Spinal cord (tissue), 10 donors: ENCODE measurements at places on chromosomes 16 and 17.

- no peak for DNase-seq
Measured at GRCh38 chr16:11095935-11096334, 151.6 kb downstream of the CLEC16A start.

DNA sequence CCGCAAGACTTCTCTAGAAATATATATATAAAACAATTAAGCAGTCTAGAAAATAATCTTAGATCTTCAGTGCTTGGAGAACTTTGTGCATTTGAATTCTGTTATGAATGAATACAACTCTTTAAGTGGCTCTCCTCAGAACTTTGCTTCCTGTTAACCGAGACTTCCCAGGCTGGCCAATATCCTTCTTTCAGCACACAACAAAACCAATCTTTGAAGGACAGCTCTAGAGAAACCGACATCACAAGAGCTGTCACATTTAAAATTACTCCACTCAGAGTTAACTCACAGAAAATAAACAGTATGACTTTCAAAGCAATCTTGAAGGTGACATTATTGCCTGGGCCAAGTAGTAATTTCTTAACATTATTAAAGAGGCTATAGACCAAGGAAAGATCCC, 49.7 kb upstream of the ITGA2B start:
- no peak for DNase-seq

GRCh38 chr16:56137269-56137668, 54.0 kb upstream of the GNAO1 start:
- no peak for DNase-seq

DNA sequence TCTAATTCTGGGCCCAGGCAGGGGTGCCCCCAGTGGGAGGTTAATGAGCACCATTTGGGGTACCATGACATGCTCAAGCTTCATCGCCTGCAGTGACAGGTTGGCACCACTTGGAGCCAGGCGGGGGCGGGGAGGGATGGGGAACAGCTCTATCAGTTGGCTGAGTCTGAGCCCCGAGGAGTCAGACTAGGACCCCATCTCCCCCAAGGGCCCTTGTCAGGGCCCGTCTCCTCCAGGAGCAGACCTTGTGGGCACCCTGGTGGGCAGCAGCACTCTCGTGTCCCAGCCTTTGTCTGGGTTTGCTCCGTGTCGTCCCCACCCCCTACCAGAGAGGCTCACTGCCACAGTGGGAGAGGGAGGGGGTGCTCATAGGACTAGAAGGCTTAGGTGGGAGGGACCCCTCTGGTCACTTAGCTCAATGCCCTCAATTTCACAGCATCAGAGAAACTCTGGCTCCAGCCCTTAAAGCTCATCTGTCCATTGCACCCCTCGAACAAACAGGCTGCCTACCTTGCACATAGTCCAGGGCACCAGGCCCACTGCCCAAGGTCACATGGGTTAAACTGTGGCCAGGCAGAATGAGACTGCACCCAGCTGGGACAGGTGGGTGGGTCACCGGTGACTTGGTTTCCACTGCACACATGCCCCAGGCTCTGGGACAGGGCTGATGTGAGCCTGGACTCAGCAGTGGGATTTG, 4.1 kb downstream of the PPP1R9B start:
- no peak for DNase-seq

DNA sequence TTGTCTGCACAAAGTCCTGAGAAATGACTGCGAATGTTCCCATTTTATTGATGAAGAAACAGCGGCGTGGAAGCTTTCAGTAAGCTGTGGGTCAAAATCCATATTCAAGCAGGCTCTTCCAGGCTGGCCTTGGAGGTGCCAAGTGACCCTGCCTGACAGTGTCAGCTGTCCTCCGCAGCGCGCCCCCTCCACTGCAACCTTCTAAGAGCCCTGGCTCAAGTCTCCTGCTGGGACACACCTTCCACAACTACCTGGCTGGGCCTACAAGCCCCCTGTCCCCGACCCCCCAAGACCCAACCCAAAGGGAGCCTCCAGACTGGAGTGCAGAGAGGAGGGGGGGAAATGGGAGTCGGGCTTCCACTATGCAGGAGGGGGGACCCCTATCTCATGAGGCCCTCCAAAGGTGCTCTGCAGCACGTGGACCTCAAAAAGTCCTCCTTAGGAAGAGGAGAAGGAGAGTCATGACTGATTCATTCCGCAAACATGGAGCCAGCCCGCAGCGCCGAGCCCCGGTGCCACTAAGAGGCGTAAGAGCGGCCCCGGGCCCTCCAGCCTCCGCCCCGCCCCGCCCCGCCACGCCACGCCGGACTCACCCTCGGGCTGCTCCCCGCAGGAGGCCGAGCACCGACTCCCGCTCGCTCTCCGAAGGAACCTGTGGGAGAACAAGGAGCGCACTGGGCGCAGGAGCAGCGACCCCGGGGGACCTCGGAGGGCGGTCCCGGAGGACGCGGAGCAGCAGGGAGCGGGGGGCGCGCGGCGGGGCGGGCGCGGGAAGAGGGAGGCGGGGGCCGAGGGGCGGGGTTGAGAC, 574 bp downstream of the MPP3 start:
- peak; percentile 23 for DNase-seq

DNA sequence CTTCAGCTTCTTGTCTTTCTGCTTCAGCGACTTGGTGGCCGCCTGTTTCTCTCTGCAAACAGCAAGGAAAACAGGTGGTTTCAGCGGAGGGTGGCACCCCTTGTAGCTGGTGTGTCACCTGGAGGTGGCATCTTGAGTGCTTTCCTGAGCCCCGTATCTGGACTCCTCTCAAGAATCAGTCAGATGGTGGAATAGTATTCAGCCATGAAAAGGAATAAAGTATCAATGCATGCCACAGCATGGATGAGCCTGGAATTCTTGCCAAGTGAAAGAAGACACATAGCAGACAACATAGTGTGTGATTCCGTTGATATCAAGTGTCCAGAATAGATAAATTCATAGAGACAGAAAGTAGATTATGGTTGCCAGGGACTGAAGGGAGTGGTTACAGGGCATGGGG, 65.2 kb downstream of the NDE1 start:
- DNase-seq = no peak
